A549 treated with CpdA at 1 μM for 4 hours (cell line): ENCODE measurements at places on chromosomes 3 and 15. TPM values are rescaled to one million over a fixed set of nuclear protein-coding genes. Genes with fewer than 3 reads are reported as not detected.

Gene USP50
- 0.43 TPM in 1 of 5 replicates, not detected in the others for total RNA-seq

Gene OCA2
- total RNA-seq = 0.09 to 0.19 TPM (median 0.11 TPM) in 4 of 5 replicates, not detected in the other

Gene SLC27A2
- total RNA-seq = 26.2 to 32.4 TPM (median 28.0 TPM) in 5 replicates

Gene ATP13A4
- 0.09 TPM in 1 of 5 replicates, not detected in the others for total RNA-seq

Gene P2RY1
- 0.36 to 0.41 TPM (median 0.37 TPM) in 5 replicates for total RNA-seq

Gene GP9
- not detected in 5 replicates for total RNA-seq

Gene GPR149
- not detected in 5 replicates for total RNA-seq

Gene ZNF619
- 1.3 to 1.9 TPM (median 1.8 TPM) in 5 replicates for total RNA-seq

Gene ALDH1L1
- total RNA-seq = 0.11 to 0.64 TPM (median 0.23 TPM) in 5 replicates

Gene GRM2
- total RNA-seq = 0.05 to 0.18 TPM (median 0.09 TPM) in 4 of 5 replicates, not detected in the other

Gene GHRL
- not detected in 5 replicates for total RNA-seq

Gene SLC22A13
- 0.06 to 0.12 TPM (median 0.10 TPM) in 3 of 5 replicates, not detected in the others for total RNA-seq

Gene EPM2AIP1
- total RNA-seq = 4.9 to 7.4 TPM (median 5.9 TPM) in 5 replicates

Gene POTEB2
- not detected in 5 replicates for total RNA-seq

Gene HRG
- total RNA-seq = 0.02 TPM in 1 of 5 replicates, not detected in the others

Gene CD200R1
- 0.05 to 0.22 TPM (median 0.11 TPM) in 4 of 5 replicates, not detected in the other for total RNA-seq

Gene SLC24A5
- not detected in 5 replicates for total RNA-seq

Gene AHSG
- 0.09 to 0.12 TPM (median 0.11 TPM) in 3 of 5 replicates, not detected in the others for total RNA-seq

Gene DIS3L
- total RNA-seq = 29.2 to 40.3 TPM (median 34.5 TPM) in 5 replicates

Gene DNAH12
- total RNA-seq = 0.05 to 0.19 TPM (median 0.11 TPM) in 4 of 5 replicates, not detected in the other

Gene ATP2B2
- total RNA-seq = 0.07 to 0.22 TPM (median 0.14 TPM) in 4 of 5 replicates, not detected in the other

Gene ZNF662
- total RNA-seq = not detected in 5 replicates

Gene ACAP2
- total RNA-seq = 6.1 to 10.1 TPM (median 7.6 TPM) in 5 replicates

Gene SPINK8
- total RNA-seq = not detected in 5 replicates

Gene MYRIP
- 0.03 to 0.07 TPM in 2 of 5 replicates, not detected in the others for total RNA-seq

Gene GABRB3
- total RNA-seq = 63.6 to 86.1 TPM (median 78.5 TPM) in 5 replicates

Gene TMOD2
- total RNA-seq = 1.2 to 1.8 TPM (median 1.6 TPM) in 5 replicates

Gene VEPH1
- total RNA-seq = 0.07 to 0.10 TPM in 2 of 5 replicates, not detected in the others
